CD4-positive, CD25-positive, alpha-beta regulatory T cell (primary cell): ENCODE measurements at places on chromosomes 1 and 21. TPM values are rescaled to one million over a fixed set of nuclear protein-coding genes. Genes with fewer than 3 reads are reported as not detected.

The PRAMEF17 gene
- not detected for total RNA-seq

The ADAMTSL4 gene
- 0.12 TPM for total RNA-seq

The COL8A2 gene
- not detected for total RNA-seq

The TSSK3 gene
- total RNA-seq, result 0.76 TPM

The OR14K1 gene
- total RNA-seq, result not detected

DNA sequence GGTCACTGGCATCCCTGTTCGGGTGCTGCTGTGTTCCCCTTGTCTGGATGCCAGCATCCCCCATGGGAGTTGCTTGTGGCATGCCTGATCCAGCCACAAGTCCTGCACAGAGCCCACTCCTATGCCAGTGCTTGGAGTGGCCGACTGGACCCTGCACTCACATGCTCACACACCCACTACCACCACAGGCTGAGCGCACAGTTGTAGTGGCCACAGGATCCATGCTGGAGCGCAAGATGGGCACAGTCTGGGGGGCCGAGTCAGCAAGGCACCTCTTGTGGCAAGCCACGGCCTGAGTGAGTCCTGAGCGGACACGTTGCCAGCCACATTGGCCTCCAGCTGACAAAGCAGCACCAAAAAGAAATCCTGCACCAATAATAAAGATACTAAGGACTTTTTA is 661.6 kb upstream of the TMPRSS15 start:
- H3K27me3 ChIP-seq, result no peaks in the 10 kb centered on the region
- no peaks in the 10 kb centered on the region for H3K4me1 ChIP-seq
- no peak overlapping the region for H3K4me3 ChIP-seq
- no peak for DNase-seq
- no peaks in the 10 kb centered on the region for H3K36me3 ChIP-seq

- DNase-seq, result no peak
- peaks cover 46% of the 10 kb centered on the region for H3K4me1 ChIP-seq
- H3K36me3 ChIP-seq, result peaks cover 36% of the 10 kb centered on the region
- peak overlapping the region; percentile 21 for H3K27ac ChIP-seq
- no peak overlapping the region for H3K4me3 ChIP-seq
Measured at GRCh38 chr1:38027201-38028104, 14.9 kb downstream of the UTP11 start.

DNA sequence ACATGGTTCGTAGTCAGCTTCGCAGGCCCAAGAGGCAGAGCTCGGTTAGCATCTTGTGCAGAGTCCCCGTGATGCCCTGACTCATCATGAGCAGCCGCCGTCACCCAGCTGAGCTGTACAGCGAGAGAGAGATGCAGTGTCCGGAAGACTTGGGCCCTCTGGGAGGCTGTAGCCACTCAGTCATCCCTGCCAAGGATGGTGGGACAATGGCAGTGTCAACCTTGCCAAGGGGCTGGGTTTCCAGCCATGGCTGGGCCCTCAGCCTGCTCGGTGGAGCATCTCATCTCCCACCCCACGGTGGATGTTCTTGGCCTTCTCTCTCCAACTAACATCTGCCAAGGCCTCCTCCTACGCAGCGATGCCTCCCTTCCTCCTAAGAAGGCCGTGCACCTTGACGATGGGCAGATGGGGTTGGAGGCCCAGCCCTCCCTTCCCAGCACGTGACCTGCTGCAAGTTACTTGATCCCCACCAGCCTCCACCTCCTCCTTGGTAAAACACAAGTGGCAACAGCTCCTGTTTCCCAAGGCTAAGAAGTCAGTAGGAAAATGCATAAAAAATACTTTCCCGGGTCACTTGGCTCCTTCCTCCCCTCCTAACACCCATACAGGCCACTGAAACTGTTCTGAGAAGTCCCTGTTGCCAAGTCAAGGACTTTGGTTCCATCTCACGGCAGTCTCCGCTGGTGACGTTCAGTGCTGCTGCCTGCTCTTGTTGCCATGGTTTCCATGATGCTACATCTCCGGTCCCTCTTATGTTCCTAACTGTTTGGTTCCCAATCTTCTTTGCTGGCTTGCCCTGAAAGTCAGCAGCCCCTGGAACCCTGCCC is 384.7 kb upstream of the VAMP3 start:
- no peaks in the 10 kb centered on the region for H3K36me3 ChIP-seq
- no peak overlapping the region for H3K4me3 ChIP-seq
- no peak for DNase-seq
- no peak overlapping the region for H3K27ac ChIP-seq
- H3K27me3 ChIP-seq, result no peaks in the 10 kb centered on the region

- no peak for DNase-seq
- H3K27me3 ChIP-seq, result peaks cover 10% of the 10 kb centered on the region
- H3K4me1 ChIP-seq, result no peaks in the 10 kb centered on the region
- no peak overlapping the region for H3K27ac ChIP-seq
Measured at GRCh38 chr1:113194846-113195830, 122.1 kb downstream of the LRIG2 start.

DNA sequence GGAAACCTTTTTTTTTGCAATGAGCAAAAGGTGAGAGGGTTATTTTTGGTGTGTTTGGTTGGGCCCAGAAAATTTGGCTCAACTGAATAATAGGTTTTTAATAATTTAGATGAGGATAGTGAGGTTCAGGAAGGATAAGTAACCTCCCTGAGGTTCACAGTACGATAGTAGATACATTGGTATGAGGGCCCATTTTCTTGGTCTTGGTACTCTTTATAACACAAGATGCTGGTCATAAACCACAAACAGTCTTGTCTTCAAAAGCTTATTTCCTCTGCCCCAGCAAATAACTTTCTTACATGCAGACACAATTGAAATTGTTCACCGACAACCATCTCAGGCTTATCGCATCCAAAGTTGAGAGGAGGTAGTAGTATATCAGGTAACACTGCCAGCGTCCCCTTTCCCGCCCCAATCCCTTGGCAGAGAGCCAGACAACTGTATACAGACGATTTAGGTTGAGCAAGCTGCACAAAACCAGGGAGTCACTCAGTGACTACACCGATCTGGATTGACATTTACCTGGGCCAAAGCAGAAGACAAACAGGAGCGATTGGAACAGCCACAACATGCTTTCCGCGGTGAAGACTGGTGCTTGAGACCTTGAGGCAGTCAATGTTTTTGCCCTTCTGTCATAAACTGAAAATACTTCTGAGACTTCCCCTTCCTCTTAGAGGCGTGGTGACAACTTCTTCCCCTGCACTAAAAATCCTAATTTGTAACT is at the start of gene SLAMF6:
Gene SLAMF6 (minus strand): TSS at position 634 of the 724 bp plus-strand sequence. CDS start 63 bp downstream, at position 571.
- peaks cover 40% of the 10 kb centered on the region for H3K4me1 ChIP-seq
- H3K4me3 ChIP-seq, result peak within 1 kb of the TSS; percentile 98
- H3K27me3 ChIP-seq, result no peaks in the 10 kb centered on the region
- peak within 1 kb of the TSS; percentile 79 for H3K27ac ChIP-seq
- peak; percentile 62 for DNase-seq
- peaks cover 6% of the 10 kb centered on the region for H3K36me3 ChIP-seq

DNA sequence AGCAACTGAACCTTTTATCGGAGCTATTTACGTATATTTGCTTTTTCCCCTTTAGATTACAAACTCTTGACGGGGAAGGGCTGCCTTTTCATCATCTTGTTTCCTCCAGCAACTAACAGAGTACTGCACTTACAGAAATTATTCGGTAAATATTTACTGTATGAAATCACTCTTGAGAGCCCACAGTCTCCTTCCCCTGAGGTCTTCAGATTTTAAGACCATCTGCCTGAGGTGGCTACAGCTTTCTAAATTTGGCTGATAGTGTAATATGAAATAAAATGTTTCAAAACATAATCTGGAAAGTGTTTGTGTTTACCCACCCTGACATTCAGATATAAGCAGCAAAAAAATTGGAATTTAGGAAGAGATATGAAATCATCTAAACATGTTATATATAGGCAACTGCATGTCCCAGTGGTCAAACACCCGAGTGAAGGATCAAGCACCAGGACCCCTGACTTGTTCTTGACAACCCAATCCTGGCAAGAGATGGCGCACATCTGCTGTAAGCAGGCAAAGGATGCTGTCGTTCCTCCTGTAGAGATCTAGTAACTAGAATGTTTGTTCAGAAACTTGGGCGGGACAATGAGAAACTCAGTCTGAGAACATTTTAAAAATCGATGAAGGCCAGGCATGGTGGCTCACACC is 60.9 kb downstream of the SIPA1L2 start:
- no peaks in the 10 kb centered on the region for H3K36me3 ChIP-seq
- no peak for DNase-seq
- H3K27ac ChIP-seq, result no peak overlapping the region
- no peak overlapping the region for H3K4me3 ChIP-seq
- H3K4me1 ChIP-seq, result no peaks in the 10 kb centered on the region
- no peaks in the 10 kb centered on the region for H3K27me3 ChIP-seq

- H3K4me3 ChIP-seq, result peak overlapping the region; percentile 99
- peaks cover 87% of the 10 kb centered on the region for H3K4me1 ChIP-seq
- peak overlapping the region; percentile 72 for H3K27ac ChIP-seq
- H3K36me3 ChIP-seq, result peaks cover 55% of the 10 kb centered on the region
Measured at GRCh38 chr1:167635941-167636340, 5.9 kb downstream of the RCSD1 start.

- H3K4me1 ChIP-seq, result peaks cover 18% of the 10 kb centered on the region
- peak overlapping the region; percentile 56 for H3K4me3 ChIP-seq
- no peaks in the 10 kb centered on the region for H3K27me3 ChIP-seq
- H3K36me3 ChIP-seq, result peaks cover 84% of the 10 kb centered on the region
- peak; percentile 84 for DNase-seq
Measured at GRCh38 chr1:222654849-222655248, 37.0 kb downstream of the MIA3 start.
